Psoas muscle (tissue), 8 donors: ENCODE measurements at places on chromosomes 2 and 18. TPM values are rescaled to one million over a fixed set of nuclear protein-coding genes. Genes with fewer than 3 reads are reported as not detected.

ERFE gene
- polyA plus RNA-seq, result 1.4 TPM

DNA sequence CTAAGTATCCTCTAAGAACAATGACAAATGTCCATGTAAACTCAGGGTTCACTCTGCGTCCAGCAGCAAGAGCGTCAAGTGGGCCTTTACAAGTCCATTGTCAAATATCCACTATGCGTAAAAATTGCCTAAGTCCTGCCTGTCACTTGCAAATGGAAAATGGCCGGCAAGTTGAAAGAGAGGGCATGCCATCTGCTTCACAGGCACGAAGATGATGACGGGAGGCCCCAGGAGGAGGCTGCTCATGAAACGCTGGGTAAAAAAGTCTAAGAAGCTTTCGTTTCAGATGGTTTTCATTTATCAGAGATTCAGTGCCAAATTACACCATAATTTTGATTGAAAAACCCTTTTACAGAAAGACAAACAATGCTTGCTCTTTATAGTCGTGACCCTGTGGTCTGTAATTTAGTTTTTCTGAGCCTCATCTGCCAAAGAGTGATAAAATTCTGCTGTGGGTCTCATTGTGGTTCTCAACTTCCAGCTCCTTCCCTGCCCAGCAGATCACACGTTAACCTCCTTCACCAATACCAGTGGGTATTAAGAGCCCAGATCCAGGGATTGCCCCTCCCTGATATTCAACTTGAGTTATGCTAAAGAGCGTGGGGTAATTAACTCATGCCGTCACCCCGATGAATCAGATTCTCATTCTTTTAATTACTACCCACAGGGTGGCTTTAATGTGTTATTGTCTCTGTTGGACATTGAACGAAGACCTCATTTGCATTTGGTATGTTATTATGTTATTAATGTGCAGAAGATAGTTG, 160.2 kb upstream of the ALKAL2 start:
- no peak for DNase-seq

DNA sequence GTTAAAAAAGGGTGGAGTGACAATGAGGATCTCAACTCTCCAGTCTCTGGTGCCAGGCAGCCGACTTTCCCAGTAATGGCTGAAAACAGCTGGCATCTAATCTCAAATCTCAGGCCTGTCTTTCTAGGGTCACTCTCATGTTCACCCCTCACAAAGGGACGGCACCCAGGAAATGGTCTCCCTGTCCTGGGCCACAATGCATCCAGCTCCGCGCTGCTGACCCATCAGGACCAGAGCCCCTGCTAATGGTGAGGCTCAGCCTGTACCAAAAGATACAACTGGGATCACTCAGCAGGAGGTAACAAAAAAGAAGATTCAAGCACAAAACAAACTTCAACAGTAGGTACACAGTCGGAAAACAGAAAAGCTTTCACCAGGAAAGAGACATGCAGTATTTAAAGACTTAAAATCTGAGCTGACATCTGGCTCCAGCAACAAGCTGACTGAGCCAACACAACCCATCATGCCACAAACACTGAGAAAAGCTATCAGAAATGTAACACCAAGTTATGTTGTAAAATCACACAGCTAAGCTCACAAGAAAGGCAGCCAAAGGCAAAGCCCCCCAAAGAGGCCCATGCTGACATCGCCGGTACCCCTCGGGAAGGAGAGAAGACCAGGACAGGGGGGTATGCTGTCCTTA, 13.6 kb upstream of the KIDINS220 start:
- no peak for DNase-seq

- no peak for DNase-seq
These were observed 109.6 kb downstream of the ICOS start for GRCh38 chr2:204046145-204046544.

- DNase-seq, result no peak
These were observed 193.4 kb downstream of the FHOD3 start for GRCh38 chr18:36490897-36491296.

GRCh38 chr18:1585881-1586488, 681.3 kb downstream of the ADCYAP1 start:
- no peak for DNase-seq

DNA sequence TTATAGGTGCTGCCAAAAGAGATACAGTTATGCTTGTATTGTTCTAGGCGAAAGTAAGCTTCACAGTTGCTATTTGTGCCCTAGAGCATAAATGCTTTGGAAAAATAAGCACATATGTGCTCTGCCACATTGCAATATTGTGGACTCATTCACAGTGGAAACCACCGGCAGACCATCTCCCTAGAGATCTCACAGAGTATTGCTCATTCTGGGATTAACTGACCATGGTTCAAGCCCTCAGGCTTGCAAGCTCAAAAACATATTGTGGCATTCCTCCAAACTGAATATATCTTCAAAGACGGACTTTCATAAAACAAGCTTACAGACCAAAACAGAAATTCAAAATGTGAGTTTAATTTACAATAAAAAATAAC, 158.2 kb upstream of the CCDC150 start:
- no peak for DNase-seq

DNA sequence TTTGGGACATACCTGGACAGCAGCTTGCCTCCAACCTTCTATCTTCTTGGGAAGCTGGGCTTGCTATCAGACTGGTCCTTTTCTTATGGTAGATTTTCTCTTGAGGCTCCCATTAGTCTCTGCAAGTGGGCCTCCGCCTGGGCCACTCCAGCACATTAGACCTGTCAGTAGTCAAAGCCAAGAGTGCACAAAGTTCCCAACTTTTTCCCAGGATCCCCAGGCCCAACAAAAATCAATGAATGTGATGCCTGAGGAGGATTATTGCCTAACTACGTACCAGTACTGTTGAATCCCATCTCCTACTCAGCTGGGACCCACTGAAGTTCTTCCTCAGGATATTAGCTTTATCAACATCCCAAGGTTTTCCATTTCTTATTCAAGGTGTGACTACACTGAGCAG, 51.7 kb downstream of the PROC start:
- DNase-seq, result no peak

DNA sequence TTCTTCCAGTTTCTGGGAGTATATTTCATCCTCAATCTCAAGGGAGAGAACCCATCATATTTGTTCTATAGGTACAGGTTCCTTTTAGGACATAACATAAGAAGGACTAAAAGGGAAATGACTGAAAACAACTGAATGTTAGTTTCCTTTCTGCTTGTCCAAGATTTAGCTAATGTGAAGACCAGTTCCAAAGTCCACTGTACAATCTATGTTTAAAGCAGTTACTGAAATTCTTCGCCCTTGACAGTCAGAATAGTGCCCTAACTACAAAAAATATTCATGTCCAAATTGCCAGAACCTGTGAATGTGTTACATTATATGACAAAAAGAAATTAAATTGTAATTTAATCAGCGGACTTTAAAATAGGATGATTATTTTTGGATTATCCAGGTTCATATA, 466.3 kb upstream of the SETBP1 start:
- DNase-seq, result no peak

DNA sequence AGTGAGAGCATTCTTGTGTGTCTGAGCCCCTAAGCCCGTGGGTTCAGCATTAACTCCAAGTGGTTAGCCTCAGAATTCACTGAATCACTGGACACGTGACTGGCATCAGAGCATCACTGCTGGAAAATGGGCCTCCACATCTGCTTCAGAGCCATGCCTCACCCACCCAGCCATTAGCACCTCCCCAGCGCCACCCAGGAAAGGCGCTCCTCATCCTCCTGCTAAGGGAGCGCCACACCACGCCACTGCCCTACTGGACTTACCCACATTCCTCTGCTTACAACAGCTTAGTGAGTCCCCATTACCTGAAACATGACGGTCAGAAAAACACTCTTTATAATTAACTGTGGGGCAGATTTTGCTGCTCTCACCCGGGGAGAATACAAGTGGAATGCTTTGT, 442.6 kb upstream of the MYT1L start:
- DNase-seq, result no peak

- no peak for DNase-seq
These were observed 34.1 kb upstream of the MC4R start for GRCh38 chr18:60406721-60407120.
